Thymus (tissue), 14 donors: ENCODE measurements at places on chromosomes 1 and 21. TPM values are rescaled to one million over a fixed set of nuclear protein-coding genes. Genes with fewer than 3 reads are reported as not detected.
A peak's percentile ranks its signal among the peaks of the same experiment; 100 is the strongest.

- no peaks in the 10 kb centered on the region for H3K36me3 ChIP-seq
- peaks cover 4% of the 10 kb centered on the region for H3K4me1 ChIP-seq
- H3K4me3 ChIP-seq: no peak overlapping the region
Observed at GRCh38 chr1:186179231-186179630, 195.8 kb downstream of the TPR start.

GRCh38 chr1:228226956-228227791, 19.3 kb downstream of the OBSCN start:
- H3K36me3 ChIP-seq: peaks cover 38% of the 10 kb centered on the region
- H3K4me1 ChIP-seq: no peaks in the 10 kb centered on the region
- DNase-seq: no peak
- H3K27me3 ChIP-seq: no peaks in the 10 kb centered on the region
- no peak overlapping the region for H3K4me3 ChIP-seq

DNA sequence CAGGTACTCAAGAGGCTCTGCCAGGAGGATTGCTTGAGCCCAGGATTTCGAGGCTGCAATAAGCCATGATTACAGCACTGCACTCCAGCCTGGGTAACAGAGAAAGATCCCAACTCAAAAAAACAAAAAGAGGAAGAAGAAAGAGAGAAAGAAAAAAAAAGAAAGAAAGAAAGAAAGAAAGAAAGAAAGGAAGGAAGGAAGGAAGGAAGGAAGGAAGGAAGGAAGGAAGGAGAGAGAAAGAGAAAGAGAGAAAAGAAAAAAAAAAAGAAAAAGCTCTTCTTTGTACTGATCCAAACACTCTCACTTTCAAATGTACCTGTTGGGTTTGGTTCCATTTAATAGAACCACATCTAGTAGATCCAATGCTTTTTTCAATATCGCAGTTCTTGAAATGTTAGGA, 11.8 kb downstream of the BATF3 start:
- H3K27me3 ChIP-seq: peaks cover 4% of the 10 kb centered on the region
- no peak for DNase-seq
- H3K36me3 ChIP-seq: no peaks in the 10 kb centered on the region
- no peak overlapping the region for H3K4me3 ChIP-seq
- H3K27ac ChIP-seq: no peak overlapping the region

DNA sequence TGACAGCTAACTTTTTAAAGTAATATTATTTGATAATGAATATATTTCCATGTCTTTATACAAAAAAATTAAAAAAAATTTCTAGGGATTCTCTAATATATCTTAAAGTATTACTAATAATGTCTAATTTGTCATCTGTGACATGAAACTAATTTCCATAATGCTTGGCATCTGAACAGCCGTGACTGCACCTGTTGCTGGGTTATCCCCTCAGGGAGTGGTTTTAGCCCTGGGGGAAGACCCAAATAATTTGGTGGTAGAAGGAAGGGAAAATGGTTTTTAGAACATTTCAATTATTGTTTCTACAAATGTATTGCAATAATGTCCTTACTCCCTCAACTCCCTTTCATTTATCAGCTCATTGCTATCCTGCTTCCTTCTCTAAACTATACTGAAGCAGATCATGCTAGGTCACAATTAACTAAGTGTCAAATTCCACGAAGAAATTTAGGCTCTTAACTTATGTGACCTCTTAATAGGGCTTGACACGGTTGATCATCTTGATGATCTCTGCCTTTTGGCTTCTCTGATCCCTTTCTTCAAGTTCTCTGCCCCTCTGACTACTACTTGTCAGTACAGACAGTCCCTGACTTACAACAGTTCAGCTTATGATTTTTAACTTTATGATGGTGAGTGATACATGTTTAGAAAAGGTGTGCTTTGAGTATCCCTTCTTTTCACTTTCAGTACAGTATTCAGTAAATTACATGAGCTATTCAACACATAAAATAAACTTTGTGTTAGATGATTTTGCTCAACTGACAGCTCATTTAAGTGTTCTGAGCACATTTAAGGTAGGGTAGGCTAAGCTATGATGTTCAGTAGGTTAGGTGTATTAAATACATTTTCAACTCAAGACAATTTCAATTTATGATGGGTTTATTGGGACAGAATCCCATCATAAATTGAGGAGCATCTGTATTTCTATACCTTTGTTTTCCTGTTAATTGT, 26.4 kb upstream of the DPH5 start:
- H3K4me3 ChIP-seq: no peak overlapping the region
- DNase-seq: no peak
- H3K27me3 ChIP-seq: no peaks in the 10 kb centered on the region
- H3K36me3 ChIP-seq: peaks cover 2% of the 10 kb centered on the region
- H3K27ac ChIP-seq: peak overlapping the region; percentile 2
- H3K4me1 ChIP-seq: no peaks in the 10 kb centered on the region

Gene STRIP1
- polyA plus RNA-seq: 20.8 TPM

Gene DCST2
- polyA plus RNA-seq: 7.8 TPM
